HEK293T (cell line): ENCODE measurements at places on chromosomes 6 and 20.

- DNase-seq = peak; percentile 36
Observed at GRCh38 chr6:139257821-139258398, 33.9 kb downstream of the TXLNB start.

- no peak for DNase-seq
Observed at GRCh38 chr6:6663421-6664135, 75.1 kb downstream of the LY86 start.

DNA sequence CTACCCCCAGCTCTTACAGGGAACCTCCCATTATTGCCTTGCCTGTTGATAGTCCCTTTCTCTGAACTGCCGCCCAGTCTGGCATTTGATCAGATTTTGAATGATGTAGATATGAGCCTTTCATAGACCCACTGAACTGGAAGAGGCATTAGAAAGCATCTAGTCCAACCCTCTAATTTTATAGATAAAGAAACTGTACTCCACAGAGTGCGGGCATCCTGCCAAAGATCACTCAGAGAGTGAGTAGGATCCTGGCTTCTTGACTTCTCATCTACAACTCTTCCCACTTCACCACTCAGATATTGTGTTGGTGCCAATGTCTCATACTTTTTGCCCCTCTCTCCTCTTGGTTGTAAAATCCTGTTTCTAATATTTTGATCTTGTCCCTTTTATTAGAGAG, 179.2 kb upstream of the BMP2 start:
- DNase-seq = no peak

DNA sequence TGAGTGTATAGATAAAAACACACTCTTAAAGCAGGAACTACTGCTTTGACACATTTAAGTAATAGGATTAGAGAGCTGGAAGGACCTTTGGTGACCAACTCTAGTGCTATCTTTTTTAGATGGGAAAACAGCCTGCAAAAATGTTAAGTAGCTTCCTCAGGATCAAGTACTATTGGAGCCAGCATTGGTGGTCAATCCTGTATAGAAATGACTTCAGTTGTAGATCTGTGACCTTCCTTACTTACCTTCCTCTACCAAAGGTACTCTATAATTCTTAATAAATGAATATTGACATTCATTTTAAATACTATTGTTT, 18.7 kb downstream of the KCNQ5 start:
- DNase-seq = no peak

- DNase-seq = no peak
Observed at GRCh38 chr6:150325066-150325772, 43.6 kb upstream of the IYD start.

DNA sequence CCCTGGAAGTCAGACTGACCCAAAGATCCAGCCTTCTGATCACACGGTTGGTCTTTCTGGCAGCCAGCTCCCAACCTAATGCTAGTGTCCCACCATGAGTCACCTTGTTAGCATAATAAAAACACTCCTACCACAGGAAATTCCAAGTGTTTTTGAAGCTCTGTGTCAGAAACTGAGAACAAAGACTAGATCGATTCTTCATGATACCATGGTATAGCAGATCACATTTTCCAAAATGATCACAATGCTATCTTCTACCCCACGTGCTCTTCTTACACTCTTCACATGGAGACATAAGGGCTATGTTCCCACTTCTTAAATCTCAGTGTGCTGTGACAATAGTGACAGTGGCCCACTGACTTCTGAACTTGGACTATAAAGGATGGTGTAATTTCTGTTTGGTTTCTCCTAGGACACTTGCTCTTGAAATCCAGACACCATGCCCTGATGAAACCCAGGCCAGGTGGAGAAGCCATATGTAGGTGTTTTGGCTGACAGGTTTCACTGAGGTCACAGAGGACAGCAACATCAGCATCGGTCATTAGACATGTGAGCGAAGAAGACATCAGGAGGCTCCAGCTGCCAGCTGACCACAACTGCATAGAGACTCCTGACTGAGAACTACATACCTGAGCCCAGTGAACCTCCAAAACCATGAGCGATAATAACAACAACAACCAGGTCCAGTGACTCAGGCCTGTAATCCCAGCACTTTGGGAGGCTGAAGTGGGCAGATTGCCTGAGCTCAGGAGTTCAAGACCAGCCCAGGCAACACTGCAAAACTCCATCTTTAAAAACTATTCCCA, 57.5 kb downstream of the MKKS start:
- DNase-seq = no peak

DNA sequence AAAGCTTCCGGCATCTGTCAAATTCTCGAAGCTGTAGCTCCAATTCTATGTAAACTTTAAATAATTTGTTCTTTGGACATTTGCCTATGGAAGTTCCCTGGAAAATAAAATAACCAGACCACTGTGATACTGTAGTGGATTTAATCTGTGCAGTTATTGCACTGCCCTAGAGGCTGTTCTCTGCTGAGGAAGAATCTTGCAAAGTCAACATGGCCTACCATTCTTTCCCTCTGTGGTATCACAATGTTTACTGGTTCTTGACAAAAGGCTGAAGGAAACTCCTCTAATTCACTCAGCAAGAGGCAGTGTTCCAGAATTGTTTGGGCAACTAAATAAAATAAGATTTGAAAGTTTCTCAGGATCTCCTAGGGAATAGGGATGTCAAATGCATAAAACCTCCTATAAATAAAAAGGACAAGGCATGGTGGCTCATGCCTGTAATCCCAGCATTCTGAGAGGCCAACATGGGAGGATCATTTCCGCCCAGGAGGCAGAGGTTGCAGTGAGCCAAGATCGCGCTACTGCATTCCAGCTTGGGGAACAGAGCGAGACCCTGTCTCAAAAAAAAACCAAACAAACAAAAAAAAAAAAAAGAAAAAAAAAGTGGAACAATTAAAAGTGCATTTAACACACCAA, 12.4 kb downstream of the CRNKL1 start:
- DNase-seq = no peak

- DNase-seq = no peak
Observed at GRCh38 chr6:134997133-134997995, 47.5 kb upstream of the ALDH8A1 start.

GRCh38 chr20:54197621-54198604, 10.0 kb upstream of the PFDN4 start:
- no peak for DNase-seq

DNA sequence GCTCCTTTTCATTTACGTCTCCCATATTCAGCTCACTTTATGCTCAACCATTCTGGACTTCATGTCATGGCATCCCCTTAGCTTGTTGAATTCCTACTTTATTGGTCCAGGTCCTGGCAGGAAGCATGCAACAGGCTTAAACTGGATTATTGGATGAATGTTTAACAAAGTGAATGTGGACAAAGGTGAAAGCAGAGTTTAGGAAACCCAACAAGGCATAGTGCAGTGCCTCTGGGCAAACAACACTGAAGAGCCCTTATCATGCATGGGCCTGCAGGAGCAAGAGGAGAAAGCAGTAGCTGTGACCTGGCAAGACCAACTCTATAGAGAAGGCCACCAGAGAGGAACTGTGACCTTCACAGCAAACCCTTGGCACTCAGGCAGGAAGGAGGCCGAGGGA, 5.3 kb upstream of the ANKRD66 start:
- DNase-seq = no peak

- DNase-seq = no peak
Observed at GRCh38 chr6:110296241-110297025, 61.7 kb downstream of the METTL24 start.

DNA sequence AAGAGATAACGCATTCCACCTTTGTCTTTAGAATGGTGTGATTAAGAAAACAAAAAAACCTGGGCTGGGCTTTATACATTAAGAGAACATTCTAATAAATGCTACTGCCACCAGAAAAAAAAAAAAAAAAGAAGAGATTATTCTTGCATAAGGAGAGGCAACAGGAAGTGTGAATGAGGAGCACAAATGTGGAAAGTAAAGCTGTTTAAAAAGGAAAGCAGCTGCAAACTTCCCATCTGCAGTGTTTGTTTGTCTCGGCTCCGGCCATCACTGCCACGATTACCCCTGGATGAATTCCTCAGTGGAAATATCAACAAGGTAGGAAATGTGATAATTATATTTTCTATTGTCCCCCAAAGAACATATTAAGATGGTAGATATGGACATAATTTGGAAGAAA, 223.9 kb downstream of the PHF3 start:
- DNase-seq = no peak

- DNase-seq = no peak
Observed at GRCh38 chr6:4916954-4917561, 86.8 kb downstream of the RPP40 start.

DNA sequence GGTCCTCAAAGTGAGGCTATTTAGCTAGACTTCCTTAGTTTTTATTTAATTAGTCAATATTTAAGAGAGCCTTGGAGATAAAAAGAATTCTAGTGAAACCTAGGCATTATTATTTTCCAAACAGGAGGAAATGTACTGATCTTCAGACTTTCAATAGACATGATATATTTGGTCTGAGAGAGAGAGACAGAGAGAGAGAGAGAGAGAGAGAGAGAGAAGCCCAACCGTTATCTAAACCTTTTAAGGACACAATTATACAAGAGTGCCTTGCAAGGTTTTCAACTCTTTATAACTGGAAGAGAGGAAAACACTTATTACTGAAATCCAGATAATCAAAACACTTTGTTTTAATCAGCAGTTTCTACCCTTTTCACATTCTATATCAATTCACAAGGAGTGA, 64.8 kb downstream of the BACH2 start:
- no peak for DNase-seq

DNA sequence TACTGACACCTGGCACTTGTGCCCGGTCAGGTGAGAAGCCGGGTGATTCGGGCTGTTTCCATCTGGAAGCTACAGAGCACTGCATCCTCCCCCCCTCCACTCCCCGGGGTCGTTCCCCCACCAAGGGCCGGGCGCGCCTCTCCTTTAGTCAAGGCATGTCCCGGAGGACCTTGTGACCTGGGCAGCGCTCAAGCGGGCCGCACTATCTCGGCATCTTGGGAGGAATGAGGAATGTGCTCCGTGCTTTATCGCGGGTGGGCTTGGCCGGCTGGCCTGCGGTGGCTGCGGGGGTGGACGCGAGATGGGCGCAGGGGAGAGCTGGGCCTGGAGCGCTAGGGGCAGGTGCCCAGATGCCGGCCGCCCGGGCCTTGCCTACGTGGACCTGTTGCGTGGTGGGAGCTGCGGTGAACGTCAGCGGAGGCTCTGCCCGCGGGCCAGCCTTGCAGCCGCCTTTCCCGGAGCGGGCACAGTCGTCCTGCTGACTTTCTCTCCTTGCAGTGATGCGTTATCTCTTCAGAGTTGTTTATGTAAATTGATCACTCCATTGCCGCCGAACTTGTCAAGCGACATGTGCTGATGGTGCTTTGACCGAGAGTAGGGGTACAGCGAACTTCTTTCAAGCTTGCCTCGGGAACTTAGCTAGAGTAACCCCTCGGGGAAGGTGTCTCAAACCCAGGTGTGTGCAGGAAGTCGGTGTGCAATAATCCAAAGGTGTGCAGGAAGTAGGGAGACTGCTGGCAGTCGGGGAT, 1.1 kb downstream of the LRRC1 start:
- DNase-seq = no peak

- DNase-seq = peak; percentile 48
Observed at GRCh38 chr20:62368976-62369814, 2.1 kb upstream of the LAMA5 start.

DNA sequence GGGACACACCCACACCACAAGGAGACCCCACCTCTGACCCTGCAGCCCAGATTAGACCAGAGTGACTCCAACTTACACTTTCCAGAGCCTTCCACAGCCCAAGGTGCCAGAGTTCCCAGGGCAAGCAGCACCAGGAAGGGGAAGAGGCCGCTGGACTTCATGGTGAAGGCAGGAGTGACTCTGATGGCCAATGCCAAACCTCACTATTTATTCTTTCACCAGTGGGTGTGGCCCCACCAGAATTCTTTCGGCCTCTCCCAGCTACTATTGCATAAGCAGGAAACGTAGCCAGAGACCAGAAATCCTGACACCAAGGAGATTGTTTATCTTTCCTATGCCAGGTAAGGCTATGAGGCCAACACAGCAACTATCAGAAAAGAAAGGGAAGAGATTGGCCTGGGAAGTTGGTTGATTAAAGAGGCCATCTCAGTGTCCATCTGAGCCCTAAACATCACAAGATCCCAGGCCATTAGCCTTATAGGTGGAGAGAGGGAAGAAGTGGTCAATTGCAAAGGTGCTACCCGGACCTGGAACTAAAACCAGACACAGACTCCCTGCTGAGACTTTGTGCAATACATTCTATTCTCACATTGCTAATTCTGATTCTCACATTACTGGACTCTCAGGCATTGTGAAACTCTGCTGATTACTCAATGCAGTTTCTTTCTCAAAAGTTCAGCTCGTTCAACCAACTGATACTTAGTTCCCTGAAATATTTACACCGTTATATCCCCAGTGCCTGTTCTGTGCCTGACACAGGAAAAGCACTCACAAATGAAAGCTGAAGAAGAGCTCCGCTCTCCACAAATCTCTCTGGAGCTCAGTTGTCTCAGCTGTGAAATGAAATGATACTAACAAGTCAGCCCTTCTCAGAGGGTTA, at the start of gene SLPI:
Gene SLPI, minus strand, starts transcription at position 182 of the 880 bp plus-strand sequence. Its CDS starts 21 bp downstream, at position 161.
- DNase-seq = no peak

- DNase-seq = no peak
Observed at GRCh38 chr20:10430000-10430466, 4.0 kb downstream of the MKKS start.

- no peak for DNase-seq
Observed at GRCh38 chr6:169640351-169640852, 61.4 kb downstream of the WDR27 start.

DNA sequence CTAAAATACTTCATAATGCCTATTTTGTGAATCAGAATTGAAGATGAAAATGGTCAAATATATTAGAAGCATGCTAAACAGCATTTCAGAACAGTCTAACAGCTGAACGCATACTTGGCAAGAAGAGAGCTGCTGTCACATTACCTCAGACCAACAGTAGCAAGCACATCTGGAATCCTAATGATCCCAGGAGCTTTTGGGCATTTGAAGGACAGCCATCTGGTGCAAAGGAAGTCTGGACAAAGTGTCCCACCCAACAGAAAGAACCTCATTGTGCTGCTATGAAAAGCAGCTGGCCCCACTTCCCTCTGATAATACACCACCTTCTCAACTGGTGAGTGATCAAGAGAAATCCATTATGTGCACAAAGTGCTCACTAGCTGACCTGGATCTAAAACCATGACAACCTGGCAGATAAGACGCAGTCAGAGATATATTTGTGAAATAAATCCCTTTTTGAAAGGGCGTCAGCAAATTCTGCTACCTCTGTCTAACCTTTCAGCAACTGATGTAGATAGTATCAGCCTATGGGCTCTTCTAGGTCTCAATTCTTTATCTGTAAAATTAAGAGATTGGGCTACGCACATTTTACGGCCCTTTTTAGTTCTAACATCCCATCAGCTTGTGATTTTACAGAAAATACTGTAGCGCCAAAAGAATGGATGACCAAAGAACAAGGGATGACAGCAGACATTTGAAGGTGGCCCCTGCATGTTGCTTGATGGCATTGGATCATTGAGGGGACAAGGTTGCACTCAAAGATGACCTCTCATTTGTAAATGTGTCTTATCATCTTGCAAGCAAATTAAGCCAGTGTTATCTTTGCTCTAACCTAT, 78.7 kb downstream of the SGK1 start:
- DNase-seq = no peak

- no peak for DNase-seq
Observed at GRCh38 chr6:56416247-56416646, 168.9 kb upstream of the COL21A1 start.

GRCh38 chr6:7169296-7169721, 61.5 kb downstream of the RREB1 start:
- no peak for DNase-seq

GRCh38 chr6:169802790-169803189, 51.4 kb downstream of the ERMARD start:
- no peak for DNase-seq

- DNase-seq = no peak
Observed at GRCh38 chr20:40978761-40979160, 49.9 kb upstream of the TOP1 start.

GRCh38 chr20:52937591-52938100, 34.5 kb upstream of the TSHZ2 start:
- peak; percentile 11 for DNase-seq
